ENCODE measurements at places on chromosomes 2 and 18.

DNA sequence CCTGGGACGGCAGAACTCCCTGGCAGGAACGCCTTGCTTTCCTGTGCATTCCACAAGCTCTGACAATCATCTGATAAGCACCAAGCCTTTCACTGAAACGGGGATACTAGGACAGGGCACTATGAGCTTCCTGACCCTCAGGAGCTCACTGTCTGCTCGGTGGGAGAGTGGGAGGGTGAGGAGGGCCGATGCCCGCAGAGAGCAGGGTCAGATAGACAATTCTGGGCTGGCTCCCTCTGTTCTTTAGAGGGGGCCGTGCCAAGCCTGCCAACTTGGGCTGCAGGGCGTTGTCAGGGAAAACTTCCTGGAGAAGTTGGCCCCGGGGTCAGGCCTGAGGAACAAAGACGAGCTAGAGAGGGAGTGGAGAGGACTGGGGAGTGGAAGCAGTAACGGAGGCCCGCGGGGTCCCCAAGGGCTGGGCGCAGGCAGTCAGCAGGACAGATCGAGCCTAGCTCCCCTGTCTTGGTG, 82.0 kb downstream of the CTAGE1 start:
- no peak for DNase-seq

DNA sequence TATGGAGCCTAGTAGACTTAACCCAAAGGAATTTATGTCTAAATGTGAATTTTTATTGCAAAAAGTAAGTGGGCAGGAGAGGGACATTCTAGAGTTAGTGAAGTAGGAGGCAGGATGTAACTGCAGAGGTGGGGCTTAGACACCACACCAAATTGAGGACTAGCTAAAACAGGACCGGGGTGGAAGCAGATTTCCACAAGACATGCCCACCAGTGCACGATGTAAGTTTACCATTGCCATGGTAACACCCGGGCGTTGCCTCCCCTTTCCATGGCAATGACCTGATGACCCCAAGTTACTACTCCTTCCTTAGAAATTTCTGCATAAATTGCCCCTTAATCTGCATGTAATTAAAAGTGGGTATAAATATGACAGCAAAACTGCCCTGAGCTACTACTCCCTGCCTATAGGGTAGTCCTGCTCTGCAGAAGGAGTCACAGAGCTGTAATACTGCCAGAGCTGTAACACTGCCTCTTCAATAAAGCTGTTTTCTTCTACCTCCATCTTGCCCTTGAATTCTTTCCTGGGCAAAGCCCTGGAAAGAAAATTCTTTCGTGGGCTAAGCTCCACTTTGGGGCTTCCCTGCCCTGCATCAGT, 509.7 kb downstream of the ERBB4 start:
- DNase-seq: no peak

- peak; percentile 63 for DNase-seq
Observed at GRCh38 chr2:23077596-23077995, 307.4 kb upstream of the KLHL29 start.

DNA sequence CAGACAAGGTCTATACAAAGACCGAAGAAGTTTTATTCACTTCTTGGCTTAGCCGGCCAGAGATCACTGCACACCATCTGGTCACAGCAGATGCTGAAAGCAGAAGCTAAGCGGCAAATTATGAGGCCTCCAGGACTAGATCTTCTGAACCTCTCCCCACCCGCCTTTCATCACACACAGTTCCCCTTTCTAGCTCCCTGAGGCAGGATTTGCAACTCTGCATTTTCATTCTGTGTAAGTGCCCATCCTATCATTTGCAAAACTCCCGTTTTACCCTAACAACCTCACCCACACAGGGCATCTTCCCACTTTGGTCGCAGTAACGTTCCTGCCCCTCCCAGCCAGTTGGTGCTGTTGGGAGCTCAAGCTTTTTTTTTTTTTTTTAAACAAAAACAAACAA, 3.1 kb upstream of the MOB1A start:
- DNase-seq: no peak

- DNase-seq: no peak
Observed at GRCh38 chr2:1818404-1818803, 74.1 kb upstream of the PXDN start.

DNA sequence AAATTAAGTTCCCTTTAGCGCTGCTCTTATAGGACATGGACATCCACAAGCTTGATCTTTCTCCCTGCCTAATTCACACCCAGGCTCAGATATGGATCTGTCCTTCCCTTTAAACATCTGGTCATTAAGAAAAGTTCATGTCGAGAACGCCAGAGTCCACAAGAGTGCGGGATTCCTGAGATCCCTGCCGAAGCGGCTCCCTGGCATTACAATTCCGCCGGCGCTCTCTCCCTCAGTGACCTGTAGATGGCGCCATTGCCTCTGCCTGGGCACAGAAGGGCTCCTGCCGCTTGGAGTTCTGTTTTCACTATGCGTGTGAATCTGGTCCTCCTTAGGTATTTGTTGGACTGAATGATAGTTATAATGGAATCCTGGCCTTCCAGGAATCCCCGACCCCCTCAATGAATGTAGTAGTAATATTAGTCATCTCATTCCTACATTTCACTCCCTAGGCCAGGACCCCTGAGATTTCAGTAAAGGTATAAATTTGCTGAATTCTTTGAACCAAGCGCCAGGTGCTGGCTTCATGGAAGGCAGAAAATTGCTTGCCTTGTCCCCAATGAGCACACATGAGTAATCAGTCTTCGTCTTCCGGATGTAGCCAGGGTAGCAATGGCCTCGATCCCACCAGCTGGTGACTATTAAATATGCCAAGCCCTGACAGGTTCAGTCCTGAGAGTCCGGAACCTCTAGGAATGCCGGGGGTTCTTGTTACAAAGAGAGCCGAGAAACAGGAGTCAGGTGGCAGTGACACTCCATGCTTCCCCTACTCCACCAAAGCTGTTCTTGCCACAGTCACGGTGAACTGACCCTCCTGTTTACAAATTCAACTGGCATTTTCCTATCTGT, 26.4 kb upstream of the CD207 start:
- DNase-seq: peak; percentile 92

DNA sequence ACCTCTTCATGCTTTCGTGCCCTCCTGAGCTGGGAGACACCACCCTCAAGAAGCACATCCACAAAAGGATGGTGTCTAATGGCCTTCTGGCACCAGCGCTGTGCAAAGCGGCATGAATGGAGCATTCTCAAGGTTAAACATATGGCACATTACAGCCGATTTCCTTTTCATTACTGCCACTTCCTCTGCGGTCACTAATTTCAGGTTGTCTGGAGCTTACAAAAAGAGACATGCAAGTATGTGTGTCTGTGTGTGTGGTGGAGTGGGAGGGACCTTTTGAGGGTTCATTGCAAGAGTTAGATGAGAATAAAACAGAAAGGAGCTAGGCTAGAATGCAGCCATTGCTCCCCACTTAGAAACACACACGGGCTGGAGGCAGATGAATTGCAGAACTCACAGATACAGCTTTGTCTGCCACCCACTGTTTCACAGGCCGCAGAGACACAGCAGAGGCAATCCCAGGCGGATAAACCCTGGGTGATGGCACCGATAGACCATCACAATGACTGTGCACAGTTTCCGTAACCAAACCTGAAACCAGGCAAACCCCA, 76.0 kb downstream of the TGIF1 start:
- peak; percentile 68 for DNase-seq

DNA sequence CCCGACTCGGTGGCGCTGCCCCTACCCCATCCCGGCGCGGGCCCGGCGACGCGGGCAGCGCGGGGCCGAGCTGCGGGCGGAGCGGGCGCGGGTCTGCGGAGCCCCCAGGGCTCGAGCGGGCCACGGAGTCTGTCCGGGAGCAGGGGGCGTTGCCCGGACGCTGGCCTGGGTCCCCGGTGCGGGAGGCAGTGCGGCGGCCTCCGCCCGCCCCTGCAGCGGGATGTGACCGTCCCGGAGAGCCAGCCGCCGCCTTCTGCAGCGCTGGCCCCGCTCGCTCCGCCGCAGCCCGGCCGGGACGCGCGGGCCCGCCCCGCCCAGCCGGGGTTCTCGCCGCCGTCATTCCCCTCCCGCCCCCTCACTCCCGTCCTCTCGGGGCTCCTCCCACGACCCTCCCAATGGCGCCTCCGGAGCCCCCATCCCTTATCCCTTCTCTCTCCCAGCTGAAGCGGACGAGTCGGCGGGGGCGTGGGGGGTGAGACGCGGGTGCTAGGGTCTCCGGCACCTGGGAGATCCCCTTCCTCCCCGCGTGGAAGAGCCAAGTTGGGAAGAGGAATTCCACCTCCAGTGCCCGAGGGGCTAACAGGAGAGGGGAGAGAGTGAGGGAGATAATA, at the start of gene FNDC4:
FNDC4 (minus strand) TSS at position 257 of the 611 bp plus-strand sequence. CDS start 521 bp downstream, outside the sequence.
- peak; percentile 73 for DNase-seq

- DNase-seq: no peak
Observed at GRCh38 chr18:43949291-43949690, 672.0 kb upstream of the SYT4 start.

- no peak for DNase-seq
Observed at GRCh38 chr2:178449700-178450523, 1.1 kb downstream of the PRKRA start.

GRCh38 chr2:207088276-207088675, 77.5 kb downstream of the KLF7 start:
- DNase-seq: no peak

- DNase-seq: no peak
Observed at GRCh38 chr18:26252411-26252810, 26.2 kb downstream of the TAF4B start.

DNA sequence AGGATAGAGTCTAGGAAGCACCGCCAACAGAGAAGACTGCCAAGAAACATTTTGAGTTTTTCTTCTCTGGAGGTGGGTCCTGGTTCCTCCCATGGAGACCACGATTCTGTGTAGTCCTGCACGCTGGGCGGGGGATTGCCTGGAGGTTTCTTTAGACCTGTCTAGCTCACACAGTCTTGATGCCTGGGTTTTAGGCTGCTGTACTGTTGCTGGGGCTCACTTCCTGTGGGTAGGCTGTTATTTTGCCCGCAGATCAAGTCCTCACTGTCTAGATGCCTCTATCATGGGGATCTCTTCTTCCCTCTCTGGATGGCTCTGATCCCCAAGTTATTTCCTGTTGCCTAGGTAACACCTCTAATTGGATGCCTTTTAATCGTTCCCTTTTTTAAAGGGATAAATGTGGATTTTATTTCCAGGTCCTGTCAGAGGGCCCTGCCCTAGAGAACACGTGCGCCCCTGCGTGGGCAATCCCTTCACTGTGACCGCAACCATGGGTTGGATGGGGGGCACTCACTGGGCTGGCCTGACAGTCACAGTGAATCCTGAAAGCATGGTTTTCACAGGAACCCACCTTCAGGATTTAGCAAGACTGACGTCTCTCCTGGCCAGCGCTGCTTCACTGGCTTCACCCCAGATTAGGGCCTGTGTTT, 115.7 kb downstream of the MSH2 start:
- no peak for DNase-seq

GRCh38 chr2:149702571-149702970, 115.0 kb upstream of the MMADHC start:
- DNase-seq: no peak

DNA sequence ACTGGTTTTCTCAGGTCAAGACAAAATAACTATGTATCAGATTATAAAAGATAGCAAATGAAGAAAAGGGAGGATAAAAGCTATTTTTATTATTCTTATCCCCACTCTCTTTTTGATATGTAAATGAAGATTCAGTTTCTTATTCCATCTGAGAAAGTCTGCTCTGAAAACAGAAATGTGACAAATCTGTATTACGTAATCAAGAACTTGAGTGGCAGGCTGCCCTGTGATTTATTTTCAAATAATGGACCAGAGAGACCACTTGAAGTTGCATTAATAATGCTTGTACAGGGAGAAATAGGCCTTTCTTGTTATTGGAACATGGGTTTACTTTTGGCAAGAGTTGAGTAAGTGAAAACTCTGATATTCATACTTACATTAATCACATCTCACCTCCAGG, 727.4 kb downstream of the DPP10 start:
- DNase-seq: no peak

GRCh38 chr2:225494100-225494459, 94.6 kb downstream of the NYAP2 start:
- DNase-seq: no peak

DNA sequence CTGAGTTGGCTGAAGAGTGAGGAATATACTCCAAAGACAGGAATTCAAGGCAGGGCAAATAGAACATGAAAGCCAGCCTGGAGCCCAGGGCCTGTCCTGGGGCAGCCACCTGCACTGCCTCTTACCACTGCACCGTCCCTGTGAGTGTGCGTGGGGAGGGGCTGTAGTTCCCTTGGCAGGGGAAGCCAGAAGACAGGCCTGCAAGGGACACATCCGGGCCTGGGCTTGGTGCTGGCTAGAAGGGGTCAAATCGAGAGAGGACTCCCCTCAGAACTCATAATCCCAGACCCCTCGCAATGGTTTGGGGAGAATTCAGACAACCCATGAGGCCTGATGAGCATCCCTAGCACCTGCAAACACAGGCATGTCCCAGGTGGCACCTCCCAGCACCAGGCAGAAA, 87.0 kb downstream of the HDAC4 start:
- no peak for DNase-seq

DNA sequence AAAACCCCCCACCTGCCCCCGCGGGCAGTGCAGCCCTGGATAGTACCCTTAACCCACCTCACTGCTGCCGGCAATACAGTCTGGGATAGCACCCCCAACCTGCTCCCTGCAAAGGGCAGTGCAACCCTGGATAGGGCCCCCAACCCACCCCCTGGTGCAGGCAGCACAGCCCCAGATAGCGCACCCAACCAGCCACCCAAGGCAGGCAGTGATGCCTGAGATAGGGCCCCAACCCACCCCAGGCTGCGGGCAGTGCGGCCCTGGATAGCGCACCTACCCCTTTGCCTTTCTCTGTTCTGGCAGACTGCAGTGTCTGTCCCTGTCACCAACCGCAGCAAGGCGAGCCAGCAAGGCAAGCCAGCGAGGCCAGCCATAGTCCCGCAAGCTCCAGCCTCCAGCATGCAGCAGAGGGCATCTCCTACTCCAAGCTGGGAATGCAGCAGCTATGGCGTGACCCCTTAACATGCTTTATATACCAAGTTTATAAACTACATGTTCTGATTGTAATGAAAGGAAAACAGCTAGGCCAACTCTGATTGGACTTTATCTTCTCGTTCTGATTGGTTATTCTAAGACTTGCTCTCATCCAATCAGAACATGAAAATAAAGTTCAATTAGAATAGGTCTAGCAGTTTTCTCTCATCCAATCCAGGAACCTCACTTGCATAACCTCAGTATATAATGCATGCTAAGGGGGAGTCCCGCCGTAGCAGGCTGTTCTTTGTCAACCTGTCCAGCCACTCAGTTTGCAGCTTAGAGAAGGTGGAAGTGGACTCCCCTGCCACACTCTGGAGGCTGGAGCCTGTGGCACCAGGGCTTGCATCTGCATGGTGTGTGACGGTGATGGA, 34.1 kb upstream of the ANKRD62 start:
- no peak for DNase-seq

DNA sequence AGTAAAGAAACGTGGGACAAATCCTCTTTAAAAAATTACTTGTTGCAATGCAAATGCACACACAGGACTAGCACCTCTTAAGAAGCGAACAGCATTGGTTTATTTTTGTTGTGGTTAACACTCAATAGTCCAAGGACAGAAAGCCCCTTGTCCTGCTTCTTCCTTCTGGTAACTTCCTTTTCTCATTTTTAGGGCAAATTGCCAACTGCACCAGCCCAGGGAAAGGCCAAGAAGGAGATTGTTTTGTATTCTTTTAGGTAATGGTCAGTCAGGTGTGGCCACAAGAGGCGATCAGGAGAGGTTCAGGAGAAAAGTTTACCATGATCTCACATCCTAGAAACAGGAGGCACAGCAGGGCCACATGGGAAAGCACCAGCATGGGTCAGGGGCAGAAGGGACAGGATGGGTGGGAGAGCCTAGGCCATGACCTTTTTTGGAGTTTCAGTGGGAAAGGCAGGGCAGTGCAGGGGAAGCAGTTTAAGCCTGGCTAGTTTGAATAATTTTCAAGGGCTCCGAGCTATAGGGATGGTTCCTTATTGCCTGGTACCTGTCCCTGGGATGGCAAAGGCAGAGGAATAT, 73.0 kb downstream of the CHRNA1 start:
- no peak for DNase-seq

GRCh38 chr18:58263055-58263957, 219.3 kb downstream of the NEDD4L start:
- peak; percentile 73 for DNase-seq

All from islet precursor cell (in vitro differentiated cells).